ENCODE measurements at places on chromosomes 7 and 10.

GRCh38 chr7:94003446-94004023, 620 bp downstream of the BET1 start:
- no peak for DNase-seq

- DNase-seq = no peak
Observed at GRCh38 chr7:44148166-44148565, 7.0 kb upstream of the MYL7 start.

GRCh38 chr10:82953909-82954308, 1078.9 kb downstream of the NRG3 start:
- DNase-seq = no peak

- DNase-seq = no peak
Observed at GRCh38 chr10:129742742-129743550, 221.1 kb downstream of the EBF3 start.

GRCh38 chr10:93346108-93346507, 136.0 kb downstream of the MYOF start:
- no peak for DNase-seq

DNA sequence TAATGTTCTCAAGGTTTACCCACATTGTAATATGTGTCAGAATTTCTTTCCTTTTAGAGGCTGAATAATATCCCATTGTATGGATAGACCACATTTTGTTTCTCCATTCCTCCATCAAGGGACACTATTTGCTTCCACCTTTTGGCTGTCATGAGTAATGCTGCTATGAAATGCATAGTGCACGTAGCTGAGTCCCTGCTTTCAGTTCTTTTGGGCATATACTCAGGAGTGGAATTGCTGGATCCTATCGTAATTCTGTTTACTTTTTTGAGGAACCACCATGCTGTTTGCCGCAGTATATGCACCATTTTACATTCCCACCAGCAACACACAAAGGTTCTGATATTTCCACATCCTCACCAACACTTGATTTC, 60.0 kb downstream of the PRF1 start:
- DNase-seq = peak; percentile 30

DNA sequence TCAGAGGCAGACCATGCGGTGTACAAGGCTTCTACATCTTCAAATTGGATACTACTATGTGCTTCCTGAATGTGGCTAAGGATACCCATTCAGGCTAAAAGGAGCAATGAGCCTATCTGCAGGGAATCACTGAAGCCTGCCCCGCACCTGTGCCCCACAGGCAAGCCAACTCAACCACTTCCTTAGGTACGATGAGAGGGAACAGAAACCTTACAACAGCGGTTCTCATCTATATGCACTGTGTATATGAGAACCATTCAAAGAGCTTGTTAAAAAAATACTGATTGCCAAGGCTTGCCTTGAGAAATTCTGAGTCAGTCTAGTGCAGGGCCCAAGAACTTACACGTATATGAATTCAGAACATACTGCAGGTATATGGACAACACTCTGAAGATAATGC, 679.6 kb downstream of the PARD3 start:
- no peak for DNase-seq

GRCh38 chr7:80488406-80488805, 23.5 kb downstream of the GNAT3 start:
- DNase-seq = no peak

DNA sequence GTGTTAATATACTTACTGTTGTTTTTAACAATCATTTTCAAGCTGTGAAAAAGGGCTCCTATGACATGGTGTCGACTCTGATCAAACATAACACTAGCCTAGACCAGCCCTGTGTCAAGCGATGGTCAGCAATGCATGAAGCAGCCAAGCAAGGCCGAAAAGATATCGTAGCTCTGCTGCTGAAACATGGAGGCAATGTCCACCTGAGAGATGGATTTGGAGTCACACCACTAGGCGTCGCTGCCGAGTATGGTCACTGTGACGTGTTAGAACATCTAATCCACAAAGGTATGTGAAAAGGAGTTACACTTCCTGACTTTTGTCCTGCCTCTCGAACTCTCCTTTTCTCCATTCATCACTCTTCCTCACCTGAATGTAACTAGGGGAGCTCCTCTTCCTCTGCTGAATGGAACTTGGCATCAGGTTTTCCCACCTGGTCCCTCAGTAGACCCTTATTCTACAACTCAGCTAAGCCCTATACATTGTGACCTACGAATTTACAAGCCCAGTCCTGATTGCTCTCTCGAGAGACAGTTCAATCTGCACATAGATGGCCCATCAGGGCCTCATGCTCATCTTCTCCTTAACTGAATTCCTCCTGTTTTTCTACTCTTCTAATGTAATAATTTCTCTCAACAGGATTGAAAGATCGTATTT, 23.0 kb downstream of the ASB15 start:
- no peak for DNase-seq

GRCh38 chr10:89091496-89091895, 100.9 kb downstream of the FAS start:
- no peak for DNase-seq

DNA sequence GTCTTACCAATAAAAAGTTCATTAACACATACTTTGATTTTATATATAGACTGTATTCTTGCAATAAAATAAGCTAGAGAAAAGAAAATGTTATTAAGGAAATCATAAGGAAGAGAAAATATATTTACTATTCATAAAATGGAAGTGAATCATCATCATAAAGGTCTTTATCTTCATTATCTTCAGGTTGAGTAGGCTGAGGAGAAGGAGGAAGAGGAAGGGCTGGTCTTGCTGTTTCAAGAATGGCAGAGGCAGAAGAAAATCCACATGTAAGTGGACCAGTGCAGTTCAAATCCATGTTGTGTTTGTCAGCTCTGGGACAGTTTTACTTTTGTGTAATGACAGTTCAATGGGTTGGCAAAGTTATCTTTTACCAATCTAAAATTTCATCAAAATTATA, 609.1 kb upstream of the ANKRD30A start:
- no peak for DNase-seq

GRCh38 chr10:130203626-130204025, 67.4 kb downstream of the GLRX3 start:
- no peak for DNase-seq

DNA sequence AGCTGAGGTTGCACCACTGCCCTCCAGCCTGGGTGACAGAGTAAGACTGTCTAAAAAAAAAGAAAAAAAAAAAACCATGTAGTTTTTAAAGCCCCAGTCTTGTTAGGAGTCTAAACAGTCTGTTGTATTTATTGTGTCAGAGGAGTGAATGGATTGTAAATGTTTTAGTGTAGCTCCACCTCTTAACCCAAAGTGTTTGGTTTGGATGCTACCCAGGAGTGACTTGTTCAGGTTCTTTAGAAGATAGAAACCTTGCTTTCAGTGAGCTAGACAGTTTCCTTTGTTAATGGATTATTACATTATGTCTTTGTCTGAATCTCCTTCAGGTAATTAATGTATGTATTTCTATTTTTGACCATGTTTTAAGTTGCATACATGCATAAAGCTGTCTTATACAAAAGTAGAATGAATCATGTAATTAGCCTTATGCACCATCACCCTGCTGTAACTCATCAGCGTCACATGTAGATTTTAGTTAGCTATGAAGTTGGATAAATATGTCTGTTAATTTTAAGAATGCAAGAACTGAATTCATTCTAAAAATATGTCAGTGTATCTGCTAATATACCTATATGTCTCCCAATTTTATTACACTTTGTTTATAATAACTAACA, 97.7 kb downstream of the TAF3 start:
- DNase-seq = peak; percentile 72

Measured in T47D (cell line).